ENCODE measurements at places on chromosomes 5 and 9.

DNA sequence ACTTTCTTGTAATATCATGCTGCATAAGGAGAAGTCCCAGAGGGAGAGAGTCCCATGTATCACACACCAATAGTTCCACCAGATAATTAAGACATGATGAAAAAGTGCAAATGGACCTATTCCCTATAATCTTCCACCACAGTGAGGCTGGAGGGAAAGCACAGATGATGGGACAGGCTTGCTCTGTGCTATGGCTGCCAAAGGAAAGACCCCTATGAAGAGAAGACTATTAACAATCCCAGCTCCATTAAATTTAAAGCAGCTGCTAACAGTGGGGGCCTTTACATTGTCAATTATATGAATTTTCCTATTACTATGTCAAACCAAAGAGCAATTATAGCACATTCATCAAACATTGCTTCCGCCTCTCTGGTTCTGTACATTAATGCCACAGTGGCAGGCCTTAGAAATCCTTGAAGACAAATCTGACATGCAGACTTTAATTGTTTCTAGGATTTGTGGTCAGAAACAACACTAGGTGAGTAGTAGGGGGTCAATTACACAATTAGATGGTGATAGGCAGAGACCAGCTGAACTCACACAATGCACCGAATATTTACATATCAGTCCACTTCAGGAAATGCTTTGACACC, 551.3 kb downstream of the TLE1 start:
- DNase-seq = no peak

DNA sequence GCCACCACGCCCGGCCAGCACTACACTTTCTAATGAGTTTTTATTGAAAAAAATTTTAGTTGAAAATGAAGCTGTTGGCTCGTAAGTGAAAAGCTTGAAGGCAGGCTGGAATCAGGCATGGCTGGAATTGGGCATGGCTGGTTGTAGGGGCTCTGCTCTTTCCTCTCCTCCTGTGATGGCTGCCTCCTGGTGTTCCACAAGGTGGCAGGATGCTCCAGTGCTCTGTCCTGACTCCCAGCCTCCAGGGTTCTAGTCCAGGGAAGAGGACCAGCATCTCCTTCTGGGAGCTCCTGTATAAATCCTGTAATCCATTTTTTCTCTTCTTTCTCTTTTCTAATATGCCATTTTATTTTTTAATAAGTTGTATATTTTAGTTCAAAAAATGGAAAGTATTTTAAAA, 57.2 kb upstream of the DHFR start:
- DNase-seq = no peak

- no peak for DNase-seq
Observed at GRCh38 chr5:172901012-172901780, 58.0 kb upstream of the RPL26L1 start.

DNA sequence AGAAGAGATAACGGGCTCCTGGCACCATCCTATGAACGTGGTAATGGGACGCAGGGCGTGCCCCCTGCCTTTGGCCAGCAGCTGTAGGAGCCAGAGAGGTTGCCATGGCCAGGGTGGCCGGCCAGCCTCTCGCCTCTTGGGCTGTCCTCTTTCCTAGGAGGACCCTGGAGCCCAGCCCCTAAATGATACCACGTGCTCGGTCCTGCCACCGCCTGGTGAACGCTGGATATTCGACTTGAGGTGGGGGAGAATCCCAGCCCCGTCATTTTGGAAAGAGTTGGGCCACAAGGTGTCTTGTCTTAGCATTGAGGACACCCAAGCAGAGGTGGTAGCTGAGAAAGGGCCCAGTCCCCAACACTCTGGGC, 391 bp upstream of the NRG2 start:
- DNase-seq = no peak

DNA sequence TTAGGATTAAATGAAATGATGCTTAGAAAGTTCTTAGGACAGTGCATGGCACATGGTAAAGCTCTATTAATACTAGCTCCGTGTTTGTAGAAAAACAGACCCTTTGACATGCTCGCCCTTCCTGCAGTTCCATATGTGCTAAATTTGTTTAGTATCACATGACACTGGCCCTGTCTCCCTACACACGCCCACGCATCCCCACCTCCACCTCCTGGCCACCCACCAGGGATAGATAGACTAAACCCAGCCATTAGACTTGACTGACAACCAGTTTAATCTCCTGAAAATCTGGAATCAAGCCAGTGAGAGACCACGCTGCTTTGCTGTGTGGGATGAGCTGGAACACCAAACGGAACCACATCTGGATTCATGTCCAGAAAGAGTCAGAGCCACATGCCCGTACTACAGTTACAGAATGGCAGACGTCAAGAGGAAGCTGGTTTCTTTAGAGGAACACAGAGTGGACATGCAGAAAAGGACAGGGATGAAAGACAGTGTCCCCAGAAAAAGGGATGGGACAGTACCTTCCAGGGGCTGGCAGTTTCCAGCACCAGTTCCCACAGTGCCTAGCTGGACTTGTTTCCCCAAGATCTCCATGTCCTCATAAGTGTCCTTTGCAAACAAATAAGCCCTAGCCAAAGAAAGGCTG, 186.1 kb downstream of the PDZD2 start:
- no peak for DNase-seq

DNA sequence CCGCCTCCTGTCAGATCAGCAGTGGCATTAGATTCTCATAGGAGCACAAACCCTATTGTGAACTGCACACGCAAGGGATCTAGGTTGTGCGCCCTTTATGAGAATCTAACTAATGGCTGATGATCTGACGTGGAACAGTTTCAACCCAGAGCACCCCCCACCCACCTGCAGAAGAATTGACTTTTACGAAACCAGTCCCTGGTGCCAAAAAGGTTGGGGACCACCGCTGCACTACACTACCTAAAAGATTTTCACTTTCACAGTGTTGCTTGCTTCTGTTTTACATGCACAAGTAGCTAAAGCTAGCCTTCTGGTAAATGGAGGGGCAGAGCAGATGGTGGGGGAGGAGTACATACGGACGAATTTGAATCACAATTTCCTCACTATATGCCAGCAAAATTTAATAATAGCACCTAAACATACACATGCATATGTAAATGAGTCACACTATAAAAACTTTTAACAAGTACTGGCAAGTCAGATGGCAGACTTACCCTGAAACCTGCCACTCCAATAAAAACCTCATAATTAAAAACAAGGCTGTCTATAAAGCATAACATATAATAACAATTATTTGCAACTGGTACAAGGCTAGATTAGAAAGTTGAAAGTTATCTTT, 24.0 kb upstream of the CDKN2B start:
- no peak for DNase-seq

DNA sequence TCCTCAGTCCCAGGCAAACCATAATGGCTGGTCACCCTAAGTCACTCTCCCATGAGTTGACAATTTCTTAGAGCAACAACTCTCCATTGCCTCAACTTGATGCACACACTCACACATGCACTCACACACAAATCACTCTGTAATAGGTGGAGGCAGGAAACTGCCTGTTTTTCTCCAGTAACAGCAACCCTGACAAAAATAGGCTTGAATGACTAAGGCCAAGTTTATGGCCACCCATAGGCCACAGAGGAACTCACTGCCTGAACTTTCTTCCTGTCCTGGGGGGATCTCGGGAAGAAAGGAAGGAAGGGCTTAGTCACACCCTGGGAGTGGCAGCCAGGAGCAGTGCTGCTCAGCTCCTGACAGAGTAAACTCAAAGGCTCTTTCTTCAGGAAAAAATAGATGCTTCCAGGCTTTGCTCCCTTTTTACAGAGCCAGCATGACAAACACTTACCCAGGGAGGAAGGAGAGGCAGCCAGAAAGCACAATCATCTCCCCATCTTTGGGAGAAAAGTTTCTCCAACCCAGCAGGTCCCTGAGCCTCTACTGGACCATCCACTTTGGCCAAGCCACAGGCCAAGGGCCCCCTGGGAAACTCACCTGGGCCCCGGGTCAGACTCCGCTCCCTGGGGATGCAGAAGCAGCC, 368 bp downstream of the SH3TC2 start:
- no peak for DNase-seq

- DNase-seq = no peak
Observed at GRCh38 chr5:55535199-55535905, 588 bp upstream of the PLPP1 start.

- DNase-seq = no peak
Observed at GRCh38 chr9:110135846-110136245, 72.1 kb downstream of the C9orf152 start.

- DNase-seq = no peak
Observed at GRCh38 chr5:179869101-179869500, 10.5 kb upstream of the MRNIP start.

DNA sequence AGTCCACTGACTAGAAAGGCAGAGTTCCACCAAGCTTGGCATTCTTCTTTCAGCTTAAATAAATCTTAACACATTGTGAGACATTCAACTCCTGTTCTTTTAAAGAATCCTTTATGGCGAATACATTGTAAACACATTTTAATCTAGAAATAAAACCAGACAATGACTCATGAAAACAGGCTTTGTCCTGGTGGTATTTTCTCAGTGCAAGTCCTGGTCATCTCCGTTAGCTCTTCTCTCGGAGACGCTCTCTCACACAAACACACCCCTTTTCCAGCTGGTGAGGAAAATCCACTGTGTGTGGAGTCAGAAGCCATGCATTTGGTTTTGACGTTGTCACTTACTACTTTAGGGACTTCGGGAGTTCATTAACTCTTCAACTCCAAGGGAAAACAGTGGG, 140.4 kb downstream of the AUH start:
- DNase-seq = no peak

DNA sequence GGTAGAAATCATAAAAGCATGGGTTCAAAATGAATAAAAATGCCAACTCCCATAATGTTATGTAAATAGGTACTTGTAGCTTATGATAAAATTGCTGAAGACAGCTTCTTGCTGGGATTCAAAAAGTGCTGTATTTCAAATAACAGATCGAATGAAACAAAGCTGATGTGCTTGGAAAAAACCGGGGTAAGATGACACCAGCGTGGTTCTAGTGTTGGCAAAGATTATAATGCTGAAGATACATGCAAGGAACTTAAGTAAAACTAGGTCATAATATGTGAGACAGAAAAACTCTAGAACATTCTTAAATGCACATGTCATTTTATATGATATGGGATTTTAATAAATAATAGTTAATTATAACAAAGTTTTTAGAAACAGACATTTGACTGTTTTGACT, 44.4 kb upstream of the APC start:
- no peak for DNase-seq

DNA sequence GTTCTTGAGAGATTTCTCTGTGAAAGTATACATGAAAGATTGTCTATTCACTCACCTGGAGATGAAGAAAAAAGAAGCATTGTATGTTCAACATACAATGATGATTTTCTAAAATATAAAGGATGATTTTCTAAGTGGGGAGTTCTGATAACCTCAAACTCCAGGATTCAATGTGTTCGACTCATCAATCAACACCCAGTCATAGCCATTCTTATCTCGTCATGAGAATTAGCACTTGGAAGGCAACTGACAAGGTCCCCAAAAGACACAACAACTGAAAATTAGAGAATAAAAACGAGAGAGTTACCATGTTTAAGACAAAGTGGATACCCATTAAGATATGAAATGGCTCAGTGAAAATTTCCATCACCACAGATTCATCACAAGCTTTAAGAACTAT, 52.1 kb upstream of the SIMC1 start:
- DNase-seq = no peak

- DNase-seq = no peak
Observed at GRCh38 chr9:112241491-112241890, 66.4 kb upstream of the SUSD1 start.

DNA sequence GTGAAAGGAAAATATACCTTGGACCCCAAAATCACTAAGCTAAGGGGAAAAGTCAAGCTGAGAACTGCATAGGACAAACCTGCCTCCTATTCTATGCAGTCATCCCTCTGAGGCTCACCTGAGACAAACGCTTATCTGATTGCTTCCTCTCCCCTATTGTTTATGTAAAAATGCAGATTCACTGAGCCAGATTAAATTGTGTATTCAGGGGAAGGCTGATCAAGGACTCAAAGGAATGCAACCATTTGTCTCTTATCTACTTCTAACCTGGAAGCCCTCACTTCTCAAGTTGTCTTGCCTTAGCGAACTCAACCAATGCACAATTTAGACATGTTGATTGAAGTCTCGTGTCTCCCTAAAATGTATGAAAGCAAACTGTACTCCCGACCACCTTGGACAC, 13.3 kb downstream of the SPARC start:
- no peak for DNase-seq

DNA sequence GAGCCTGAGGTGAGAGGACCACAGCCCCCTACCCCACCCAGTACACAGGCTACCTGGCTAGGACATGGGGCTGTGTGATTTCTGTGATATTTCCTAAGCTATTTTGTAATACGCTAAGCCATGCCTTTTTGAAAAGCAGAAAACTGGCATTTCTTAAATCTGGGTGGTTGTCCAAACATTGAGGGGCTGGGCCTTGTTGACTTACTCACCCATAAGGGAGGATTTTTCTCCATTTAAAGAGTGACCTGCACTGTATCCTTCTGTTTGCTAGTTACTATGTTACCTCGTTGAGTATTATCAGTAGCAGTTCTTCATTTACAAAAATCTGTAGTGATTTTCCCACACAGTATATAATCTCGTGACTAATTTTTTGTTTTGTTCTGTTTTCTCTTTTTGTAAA, 117.5 kb upstream of the OTULINL start:
- DNase-seq = no peak

DNA sequence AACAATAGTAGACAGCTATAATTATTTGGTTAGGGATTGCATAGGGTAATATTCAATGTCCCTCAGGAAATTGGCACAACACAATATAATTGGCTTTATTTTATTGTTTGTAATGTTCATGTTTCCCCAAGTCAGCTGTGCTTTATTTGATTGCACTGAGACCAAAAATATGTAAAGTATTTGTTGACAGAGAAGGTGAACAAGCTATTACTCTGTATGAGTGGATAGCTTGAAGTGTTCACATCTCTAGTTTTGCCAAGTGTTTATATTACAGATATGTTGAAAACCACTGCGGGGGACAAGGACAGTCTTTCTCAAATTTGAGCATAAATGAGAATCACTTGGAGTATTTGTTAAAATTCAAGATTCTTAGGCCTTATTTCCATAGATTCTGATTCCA, 83.3 kb downstream of the RAB3C start:
- DNase-seq = no peak

- no peak for DNase-seq
Observed at GRCh38 chr9:113992276-113992951, 85.7 kb downstream of the AMBP start.

GRCh38 chr5:150057996-150058395, 28.4 kb downstream of the CSF1R start:
- DNase-seq = no peak

- DNase-seq = no peak
Observed at GRCh38 chr9:72687331-72687730, 165.9 kb downstream of the TMC1 start.

DNA sequence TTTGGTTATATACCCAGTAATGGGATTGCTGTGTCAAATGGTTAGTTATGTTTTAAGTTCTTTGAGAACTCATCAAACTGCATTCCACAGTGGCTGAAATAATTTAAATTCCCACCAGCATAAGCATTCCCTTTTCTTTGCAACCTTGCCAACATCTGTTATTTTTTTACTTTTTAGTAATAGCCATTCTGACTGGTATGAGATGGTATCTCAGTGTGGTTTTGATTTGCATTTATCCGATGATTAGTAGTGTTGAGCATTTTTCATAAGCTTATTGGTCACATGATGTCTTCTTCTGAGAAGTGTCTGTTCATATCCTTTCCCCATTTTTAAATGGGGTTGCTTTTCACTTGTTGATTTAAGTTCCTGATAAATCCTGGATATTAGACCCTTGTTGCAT, 435.7 kb upstream of the RIOK2 start:
- DNase-seq = no peak

- DNase-seq = no peak
Observed at GRCh38 chr9:12554636-12555035, 138.5 kb upstream of the TYRP1 start.

- no peak for DNase-seq
Observed at GRCh38 chr5:157748760-157749461, 5.4 kb downstream of the LSM11 start.
